ENCODE measurements at places on chromosomes 2 and 18. TPM values are rescaled to one million over a fixed set of nuclear protein-coding genes. Genes with fewer than 3 reads are reported as not detected.

NBEAL1 gene
- 106 TPM for total RNA-seq

CYRIA gene
- 4.4 TPM for total RNA-seq

GRCh38 chr18:38557006-38557405 lies 991.4 kb upstream of the CELF4 start:
- no peaks in the 10 kb centered on the region for H3K4me1 ChIP-seq
- no peaks in the 10 kb centered on the region for H3K36me3 ChIP-seq
- H3K4me3 ChIP-seq: no peak overlapping the region
- no peak overlapping the region for H3K27ac ChIP-seq
- DNase-seq: no peak
- no peaks in the 10 kb centered on the region for H3K27me3 ChIP-seq

GRCh38 chr2:114265261-114265660 lies 177.2 kb upstream of the DPP10 start:
- no peaks in the 10 kb centered on the region for H3K36me3 ChIP-seq
- no peaks in the 10 kb centered on the region for H3K4me1 ChIP-seq
- no peak for DNase-seq
- no peak overlapping the region for H3K27ac ChIP-seq
- H3K27me3 ChIP-seq: no peaks in the 10 kb centered on the region

Data from uterus (tissue), 4 donors.